ENCODE measurements at places on chromosomes 4 and X.
A peak's percentile ranks its signal among the peaks of the same experiment; 100 is the strongest.

GRCh38 chr4:10289538-10289906, 167.7 kb downstream of the ZNF518B start:
- DNase-seq: no peak

GRCh38 chr4:26183017-26183416, 137.8 kb upstream of the RBPJ start:
- DNase-seq: no peak

DNA sequence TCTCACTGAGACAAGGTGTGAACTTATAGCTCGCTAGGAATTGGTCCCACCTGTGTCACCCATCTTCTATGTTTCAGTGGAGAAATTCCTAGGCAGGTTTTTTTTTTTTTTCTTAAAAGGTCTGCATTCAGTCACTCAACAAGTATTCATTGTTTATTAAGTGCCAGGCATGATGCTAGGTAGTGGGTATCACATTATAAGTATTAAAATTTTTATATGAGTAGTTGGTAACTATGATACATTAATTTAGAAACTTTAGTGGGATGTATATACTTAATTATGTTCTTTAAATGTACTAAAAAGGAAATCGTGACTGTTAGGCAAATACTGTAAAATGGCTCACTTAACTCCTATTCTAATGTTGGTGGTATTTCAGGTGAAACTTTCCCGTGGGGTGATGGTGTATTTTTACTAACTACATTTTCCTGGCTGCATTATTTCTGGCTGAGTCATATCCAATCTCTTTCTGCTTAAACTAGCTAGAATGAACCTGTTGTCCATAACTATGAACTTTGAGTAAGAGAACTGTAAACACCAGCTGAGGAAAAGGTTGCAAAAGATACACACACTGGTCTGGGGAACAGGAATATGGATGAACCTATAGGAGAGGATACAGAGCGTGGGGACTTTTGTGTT, 49.3 kb upstream of the MED14 start:
- peak; percentile 1 for DNase-seq

GRCh38 chrX:57583477-57583876, 8.3 kb upstream of the ZXDB start:
- DNase-seq: no peak

- DNase-seq: no peak
Observed at GRCh38 chr4:60744767-60745166, 455.4 kb upstream of the ADGRL3 start.

GRCh38 chr4:48112017-48112667, 21.9 kb downstream of the TXK start:
- no peak for DNase-seq

DNA sequence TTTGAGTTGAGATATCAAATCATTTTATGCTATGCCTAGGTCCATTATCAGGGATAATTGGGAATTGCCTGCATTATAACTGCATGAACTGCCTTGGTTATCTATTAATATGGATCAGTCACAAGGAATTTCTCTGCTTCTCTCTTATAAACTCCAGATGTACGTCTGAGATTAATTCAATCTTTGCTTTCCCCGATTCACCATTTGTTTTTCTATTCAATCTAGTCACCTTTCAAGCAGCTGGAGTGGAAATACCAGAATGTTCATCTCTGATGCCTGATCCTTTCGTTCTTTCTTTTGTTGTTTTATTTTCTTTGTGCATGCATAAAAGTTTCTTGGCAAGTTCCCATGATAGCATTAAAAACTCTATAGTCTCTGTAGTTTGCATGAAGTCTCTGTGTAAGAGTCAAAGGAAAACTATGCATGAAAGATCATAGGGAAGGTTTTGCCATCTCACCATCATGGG, 22.6 kb downstream of the SYNPO2 start:
- no peak for DNase-seq

DNA sequence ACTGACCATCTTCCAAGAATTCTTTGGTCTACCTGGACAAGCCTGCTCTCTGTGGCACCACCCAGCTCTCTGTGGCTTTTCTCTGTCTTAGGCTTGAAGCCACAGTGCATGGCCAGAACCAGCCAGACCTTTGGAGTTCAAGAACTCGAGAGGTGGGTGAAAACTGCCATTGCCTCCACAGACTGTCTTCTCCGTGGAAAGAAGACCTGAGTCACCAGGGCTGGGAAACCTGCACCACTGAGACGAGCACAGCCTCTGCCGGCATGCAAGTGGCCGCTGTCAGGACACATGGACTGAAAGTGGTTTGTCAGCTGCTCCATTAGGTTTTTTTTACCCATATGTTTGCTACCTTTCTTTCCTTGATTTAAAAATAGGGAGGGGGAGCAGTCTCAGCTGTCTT, 74.5 kb downstream of the MGST2 start:
- no peak for DNase-seq

DNA sequence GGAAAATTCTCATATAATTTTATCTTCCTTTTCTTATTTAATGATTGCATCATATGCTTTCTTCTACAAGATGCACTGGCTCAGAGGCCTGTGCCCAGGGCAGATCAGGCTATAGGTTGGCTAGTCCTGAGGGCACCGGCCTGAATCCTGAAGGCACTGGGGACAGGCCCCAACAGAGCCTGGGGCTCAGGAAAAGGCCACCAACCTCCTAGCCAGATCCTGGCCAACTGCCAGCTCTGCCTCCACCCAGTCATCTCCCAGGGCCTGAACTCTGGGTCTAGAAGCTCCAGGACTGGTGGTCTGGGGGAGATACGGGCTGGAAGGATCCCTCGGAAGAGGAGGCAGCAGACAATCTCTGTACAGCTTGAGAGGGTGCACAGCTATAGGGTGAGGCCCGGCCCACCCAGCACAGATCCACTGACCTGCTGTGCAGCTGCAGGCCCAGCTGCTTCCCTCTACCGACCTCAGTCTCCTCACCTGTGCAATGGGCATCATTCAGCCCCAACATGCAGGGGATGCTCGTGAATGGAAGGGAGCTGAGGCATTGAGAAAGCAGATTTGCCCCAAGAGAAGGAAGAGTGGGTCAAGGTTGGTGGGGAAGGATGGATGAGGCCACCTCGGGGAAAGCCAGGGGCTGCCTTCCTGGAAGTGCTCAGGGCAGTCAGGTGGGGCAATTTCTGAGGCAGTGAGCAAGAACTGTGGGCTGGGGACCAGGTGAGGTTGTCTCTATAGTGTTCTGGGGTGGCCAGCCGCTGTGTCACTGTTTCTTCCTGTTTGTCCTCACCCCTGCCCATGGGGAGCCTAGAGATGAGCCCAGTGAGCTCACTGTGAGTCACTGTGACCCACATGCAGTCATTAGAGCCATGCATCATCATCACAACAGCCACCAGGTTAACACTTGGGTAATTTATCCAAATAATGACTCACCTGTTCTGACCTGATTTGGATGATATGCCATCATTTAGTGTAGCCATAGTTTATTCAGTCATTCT, 22.4 kb upstream of the XAGE2 start:
- DNase-seq: no peak

DNA sequence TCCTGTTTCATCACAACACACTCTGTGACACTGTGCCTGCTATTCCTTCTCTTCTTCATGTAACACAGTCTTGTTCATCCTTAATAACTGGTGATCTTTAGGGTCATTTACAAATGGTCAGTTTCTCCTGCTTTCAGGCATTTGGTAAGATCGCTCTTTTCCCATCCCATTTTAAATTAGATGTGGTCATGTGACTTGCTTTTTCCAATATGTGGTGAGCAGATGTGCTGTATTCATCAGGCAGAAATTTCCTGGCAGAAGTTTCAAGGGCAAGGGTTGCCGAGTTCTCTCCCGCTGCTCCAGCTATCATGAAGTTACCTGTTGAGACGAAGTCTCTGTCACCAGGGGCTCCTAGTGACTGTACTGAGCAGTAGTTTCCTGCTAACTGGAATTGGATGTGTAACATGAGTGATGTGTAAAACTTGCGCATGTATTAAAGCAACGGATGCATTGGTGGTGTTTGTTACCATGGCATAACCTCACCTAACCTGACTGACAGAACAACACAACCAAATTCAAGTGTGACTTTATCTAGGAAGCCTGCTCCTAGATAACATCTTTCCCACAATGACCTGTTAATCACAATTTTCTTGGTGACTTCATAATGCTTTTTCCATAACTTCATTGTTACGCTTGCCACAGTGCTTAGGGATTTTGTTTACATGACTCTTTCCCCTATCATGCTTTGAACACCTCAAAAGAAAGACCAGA, 29.5 kb upstream of the BMPR1B start:
- no peak for DNase-seq

- DNase-seq: no peak
Observed at GRCh38 chrX:63330681-63331080, 20.5 kb downstream of the SPIN4 start.

DNA sequence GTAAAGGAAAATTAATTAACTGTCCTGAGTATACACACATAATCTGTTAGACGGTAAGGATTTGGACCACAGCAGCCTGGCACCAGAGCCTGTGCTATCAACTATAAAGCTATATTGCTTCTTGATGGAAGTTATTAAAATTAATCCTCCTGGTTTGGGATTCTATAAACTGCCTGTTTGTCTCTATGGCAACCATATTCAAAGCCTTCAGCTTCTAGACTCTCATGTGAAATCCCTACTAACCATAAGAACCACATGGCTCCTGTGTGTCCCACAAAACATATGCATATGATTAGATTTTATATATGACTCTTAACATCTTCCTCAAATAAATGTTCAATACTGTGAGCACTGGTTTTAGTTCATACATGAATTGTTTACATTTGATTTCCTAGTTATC, 380.8 kb downstream of the ANKRD50 start:
- DNase-seq: no peak

GRCh38 chr4:336893-337142, 796 bp upstream of the ZNF141 start:
- no peak for DNase-seq

DNA sequence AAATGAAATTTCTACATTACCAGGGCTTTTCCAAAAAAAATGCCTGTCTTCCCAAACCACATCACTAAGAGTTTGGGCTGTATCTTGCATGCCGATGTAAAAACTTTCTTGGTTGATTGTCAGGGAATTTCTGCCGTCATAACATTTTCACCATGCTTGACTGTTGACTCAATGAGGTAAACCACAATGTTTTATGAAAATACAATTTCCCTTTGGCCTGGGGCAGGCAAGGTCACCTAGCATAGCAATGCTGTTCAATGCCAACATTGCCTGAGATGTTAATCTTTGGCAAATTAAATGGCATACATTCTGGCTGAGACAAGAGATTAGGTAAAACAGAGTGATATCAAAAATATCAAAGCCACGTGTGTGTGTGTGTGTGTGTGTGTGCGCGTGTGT, 137.1 kb upstream of the TBL1X start:
- DNase-seq: no peak

DNA sequence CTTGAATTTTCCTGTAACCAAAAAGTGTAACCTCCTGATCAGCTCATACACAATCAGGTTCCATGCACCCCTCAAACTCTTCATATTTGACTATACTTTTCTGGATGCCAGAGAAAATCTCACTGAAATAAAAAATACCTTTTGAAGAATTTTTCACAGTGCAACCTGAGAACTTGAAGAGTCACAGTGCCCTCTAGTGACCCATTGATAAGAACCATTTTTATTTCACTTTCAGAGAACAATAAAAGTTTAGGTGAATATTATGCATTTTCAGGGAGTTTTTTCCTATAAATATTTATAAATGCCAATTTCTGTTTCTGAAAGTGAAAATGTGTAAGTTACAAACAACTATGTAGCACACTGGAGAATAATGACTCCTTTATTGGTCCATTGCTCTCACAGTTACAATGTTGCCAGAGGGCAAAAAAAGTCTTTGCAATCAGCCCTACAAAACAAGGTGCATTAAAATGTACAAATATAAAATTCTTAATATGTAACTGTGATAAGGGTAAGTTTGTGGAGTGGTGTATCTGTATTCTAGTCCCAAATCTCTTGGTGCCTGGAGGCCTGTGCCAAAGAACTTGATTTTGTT, 153.6 kb upstream of the INTU start:
- DNase-seq: no peak

DNA sequence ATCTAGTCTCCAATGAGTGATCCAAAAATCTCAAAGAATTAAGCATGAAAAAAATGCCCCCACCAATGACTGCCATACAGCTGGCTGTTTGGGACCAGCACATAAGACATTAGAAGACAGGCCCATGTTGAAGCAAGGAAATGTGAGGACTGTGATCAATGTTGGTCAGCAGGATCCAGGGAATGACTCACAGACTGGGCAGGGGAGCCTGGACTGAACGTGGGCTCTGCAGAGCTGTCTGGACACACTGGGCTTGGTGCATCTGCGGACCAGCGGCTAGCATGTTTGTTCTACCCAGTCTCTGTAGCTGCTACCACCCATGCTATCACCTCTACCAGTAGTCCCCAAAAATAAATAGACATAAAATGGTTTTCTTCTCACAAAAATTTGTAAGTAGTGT, 108.6 kb downstream of the PALLD start:
- no peak for DNase-seq

DNA sequence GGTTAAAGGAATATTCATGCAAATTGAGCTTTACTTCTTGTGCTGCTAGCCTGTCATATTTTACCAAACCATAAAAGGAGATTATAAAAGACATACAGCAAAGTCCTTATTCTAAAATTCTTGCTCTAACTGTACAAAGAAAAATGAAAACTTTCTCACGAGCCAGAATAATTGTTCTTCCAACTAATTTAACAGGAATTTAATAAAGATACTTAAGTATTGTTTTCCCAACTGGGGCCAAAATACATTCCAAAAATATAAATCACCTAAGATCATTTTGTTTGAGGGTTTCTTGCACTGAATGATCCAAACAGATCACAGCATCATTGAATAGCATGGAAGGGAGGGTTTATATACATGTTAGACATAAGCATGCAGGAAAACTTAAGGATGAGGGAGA, 127.1 kb upstream of the PCDH18 start:
- DNase-seq: no peak

GRCh38 chr4:101972791-101973190, 182.3 kb downstream of the BANK1 start:
- DNase-seq: no peak

DNA sequence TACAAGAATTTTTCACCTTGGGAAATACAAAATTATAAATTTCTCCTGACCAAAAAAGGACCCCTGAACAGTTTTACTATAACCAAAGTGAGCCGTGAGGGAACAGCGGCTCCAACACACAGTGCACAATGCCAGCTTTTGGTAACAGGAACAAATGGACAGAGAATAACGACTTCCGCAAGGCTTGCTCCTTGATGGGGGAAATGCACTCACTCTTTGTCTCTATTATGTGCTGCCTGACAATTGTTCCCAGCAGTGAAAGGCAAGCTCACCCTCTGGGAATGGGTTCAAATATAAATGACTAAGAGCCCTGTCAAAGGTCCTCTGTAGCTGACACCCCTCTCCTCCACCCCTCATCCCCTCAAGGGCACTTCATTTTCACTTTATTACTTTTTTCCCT, 325.8 kb upstream of the GALNT7 start:
- no peak for DNase-seq
